Thoracic aorta (tissue), 2 donors: ENCODE measurements at places on chromosomes 4 and X.

DNA sequence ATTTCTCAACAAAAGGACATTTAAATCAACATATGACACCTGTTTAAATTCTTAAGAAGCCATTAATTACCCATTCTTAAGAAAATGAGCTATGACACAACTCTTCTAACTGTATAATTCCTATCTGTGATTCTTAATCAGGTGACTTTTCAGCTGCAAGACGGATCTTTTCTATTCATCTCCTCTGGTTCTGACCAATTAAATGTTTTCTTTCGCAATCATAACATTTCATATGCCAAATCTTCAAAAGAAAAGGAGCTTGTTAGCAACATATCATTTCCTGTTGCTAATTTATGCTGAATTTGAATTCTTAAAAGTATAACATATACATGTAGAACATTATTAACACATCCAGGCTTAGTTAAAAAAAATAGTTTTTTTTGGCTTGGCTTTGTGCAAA is 62.5 kb downstream of the SEL1L3 start:
- DNase-seq = no peak

- DNase-seq = no peak
Observed at GRCh38 chrX:26918631-26919030, 544.5 kb downstream of the PPP4R3C start.

DNA sequence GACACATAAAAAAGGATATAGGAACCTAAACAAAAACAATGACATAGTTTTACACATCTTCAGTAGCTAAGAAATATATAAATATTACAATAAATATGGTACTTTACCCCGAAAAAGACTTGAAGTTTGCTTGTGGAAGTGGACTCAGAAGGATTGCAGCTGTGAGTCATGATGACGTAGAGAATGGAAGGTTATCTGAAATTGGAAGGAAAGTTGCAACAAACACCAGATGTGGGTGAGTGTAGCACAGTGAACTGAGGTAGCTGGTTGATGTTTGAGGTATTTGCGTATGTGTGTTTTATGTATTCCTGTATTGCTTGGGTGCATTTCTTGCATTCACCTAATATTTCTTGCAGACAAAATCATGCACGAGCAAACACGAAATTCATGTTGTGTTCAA is 113.0 kb downstream of the ARX start:
- no peak for DNase-seq

DNA sequence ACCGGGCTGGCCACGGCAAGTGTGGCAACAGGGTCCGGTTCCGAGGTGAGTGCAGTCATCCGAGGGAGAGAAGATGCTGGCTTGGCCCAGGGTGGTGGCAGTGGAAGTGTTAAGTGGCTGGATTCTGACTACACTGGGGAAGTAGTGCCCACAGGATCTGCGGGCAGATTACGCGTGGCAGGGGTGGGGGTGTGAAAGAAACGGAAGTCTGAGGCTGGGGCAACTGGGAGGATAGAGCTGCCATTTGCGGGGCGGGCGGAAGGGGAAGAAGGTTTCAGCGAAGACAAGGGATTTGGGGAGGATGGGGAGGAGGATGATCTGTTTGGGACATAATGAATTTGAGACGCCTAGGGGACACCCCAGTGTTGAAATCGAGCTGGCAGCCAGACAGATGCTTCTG is 5.3 kb downstream of the RS1 start:
- no peak for DNase-seq

- no peak for DNase-seq
Observed at GRCh38 chrX:140342410-140342809, 162.5 kb downstream of the SOX3 start.

DNA sequence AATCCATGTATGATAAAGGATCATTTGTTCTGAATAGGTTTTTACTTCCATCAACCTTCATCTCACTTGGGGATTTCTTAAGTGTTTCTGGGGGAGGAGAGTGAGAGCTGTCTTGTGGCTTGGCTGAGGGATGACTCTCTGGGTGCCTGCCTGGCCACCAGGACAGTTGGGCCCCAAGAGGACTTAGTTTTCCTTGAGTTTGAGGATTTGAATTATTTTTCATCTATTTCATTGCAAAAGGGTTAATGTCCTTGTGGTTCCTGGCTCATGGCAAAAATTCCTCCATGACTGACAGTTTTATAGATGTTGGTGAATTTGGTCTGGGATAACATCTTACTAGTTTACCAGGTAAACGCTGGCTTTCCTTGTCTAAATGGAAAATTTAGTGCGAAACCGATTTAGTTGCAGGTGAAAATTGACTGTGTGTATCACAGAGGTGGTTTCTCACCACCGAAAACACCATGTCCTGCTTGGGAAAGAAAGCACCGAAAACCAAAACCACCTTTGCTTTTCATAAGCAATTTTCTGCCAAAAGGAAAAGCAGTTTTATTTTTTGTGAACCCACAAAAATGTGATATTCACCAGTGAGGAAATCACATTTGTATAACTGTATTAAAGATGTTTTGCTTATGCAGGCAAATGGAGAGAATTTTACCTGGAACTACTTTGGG is 331.3 kb upstream of the SFRP2 start:
- no peak for DNase-seq

- no peak for DNase-seq
Observed at GRCh38 chrX:3307881-3308280, 38.6 kb downstream of the MXRA5 start.

DNA sequence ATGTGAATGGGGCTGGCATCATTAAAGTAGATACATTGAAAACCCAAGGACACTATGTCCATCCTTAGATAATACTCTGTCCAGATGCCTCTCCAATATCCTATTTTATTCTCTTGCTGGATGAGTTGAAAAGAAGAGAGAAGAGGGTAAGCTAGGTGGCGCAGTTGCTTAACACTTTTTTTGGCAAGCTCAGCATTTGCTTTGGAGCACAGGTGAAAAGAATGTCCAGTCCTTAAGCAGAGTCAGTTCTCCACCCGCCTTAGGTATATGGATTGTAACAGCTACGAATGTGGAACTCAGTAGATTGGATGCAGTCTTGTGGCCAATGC is 208.4 kb downstream of the NWD2 start:
- no peak for DNase-seq

GRCh38 chr4:33086331-33086925 is 2366.3 kb downstream of the PCDH7 start:
- DNase-seq = no peak

DNA sequence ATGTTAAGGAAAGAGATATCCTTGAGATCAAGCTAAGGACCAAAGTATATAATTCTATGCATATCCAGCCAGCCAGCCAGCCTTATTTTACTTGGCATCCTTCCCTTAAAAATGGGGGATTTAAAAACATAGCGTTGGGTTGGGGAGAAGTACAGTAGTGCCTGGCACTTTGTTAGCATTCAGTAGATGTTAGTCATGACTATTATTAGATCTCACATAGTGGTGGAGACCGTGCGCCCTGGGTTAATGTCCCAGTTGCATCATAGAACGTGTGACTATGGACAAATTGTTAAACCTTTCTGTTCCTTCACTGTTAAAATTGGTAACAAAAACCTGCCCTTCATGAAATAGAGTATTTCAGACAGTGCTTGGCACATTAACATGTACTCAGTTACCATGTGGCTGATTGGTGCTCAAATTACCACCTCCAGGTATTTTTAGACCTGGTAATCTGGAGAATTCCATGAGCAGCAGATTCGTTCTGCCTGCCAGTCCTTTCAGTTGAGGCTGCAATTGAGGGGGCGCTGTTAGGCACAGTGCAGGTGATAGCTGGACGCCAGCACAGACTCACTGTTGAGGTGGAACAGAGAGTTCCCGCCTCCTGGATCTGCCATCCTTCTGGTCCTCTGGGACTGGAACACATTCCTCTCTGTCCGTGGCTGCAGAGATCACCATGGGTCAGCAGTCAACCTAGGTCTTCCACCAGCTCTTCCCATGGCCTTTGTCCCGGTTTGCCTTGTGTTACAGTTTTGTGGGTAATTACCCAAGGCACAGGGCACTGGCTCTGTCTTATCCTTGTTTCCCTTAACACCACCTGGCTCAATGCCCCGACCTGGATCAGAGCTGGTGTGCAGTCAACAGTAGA is 31.7 kb downstream of the RBBP7 start:
- DNase-seq = no peak

DNA sequence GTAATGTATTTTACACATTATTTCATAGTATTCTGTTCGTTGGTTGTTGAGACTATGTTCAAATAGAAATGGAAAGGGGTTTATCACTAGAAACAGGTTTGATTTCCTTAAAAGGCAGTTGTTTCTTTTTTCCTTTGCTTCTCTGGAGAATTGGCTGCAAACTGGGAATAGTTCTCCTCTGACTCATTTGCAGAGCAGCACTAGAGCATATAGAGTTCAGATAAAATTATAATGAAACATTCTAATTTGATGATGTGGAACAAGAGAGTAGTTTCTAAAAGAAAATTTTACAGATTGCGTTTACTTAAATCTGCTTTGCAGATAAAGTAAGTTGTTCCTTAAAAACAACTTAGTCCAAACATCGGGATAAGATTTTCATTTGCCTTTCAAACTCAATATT is 29.7 kb downstream of the SYNPO2 start:
- no peak for DNase-seq

DNA sequence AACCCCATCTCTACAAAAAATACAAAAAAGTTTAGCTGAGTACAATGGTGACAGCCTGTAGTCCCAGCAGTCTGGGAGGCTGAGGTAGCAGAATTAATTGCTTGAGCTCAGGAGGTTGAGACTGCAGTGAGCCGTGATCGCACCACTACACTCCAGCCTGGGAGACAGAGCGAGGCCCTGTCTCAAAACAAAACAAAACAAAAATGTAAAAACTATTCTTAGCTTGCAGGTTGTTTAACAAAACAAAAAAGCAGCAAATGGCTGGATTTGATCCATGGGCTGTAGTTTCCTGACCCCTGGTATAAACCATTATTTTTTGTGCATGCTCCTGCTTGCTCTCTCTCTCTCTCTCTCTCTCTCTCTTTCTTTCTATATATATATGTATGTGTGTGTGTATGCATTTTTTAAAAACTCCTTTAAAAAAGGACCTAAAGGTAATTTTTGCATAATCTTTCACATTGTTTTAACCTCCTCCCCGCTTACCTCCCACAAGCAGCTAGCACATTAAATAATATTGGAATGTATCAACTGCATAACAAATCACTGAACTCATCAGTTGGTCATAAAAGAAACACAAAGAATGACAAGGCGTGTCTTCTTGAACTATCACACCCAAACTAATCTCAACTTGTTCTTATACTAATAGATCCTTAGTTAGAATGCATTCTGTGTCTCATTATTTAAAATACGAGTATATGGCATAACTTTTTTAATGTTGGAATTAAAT is 4.8 kb downstream of the AREG start:
- DNase-seq = no peak

GRCh38 chr4:188854436-188854835 is 715.2 kb downstream of the TRIML1 start:
- DNase-seq = no peak

GRCh38 chrX:30904186-30904585 is 15.1 kb upstream of the TAB3 start:
- DNase-seq = no peak

DNA sequence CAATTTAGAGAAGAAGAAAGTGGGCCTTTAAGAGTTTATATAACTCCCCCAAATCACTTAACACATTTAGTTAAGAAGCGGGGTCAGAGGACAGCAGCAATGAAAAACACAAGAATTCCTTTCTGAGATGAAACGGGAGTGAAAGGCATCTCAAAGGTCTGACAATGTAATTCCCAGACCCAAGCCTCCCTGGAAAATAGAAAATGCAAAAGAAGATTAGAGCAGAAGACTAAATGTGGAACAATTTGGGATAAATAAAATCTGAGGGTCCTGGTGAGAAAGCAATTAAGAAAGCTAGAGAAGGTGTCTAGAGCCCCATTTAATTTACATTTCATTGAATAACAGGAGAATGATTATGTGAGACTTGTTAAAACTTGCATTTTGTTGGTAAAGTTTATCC is 19.1 kb upstream of the ART3 start:
- no peak for DNase-seq

- DNase-seq = no peak
Observed at GRCh38 chrX:18076434-18076833, 144.3 kb downstream of the BEND2 start.

DNA sequence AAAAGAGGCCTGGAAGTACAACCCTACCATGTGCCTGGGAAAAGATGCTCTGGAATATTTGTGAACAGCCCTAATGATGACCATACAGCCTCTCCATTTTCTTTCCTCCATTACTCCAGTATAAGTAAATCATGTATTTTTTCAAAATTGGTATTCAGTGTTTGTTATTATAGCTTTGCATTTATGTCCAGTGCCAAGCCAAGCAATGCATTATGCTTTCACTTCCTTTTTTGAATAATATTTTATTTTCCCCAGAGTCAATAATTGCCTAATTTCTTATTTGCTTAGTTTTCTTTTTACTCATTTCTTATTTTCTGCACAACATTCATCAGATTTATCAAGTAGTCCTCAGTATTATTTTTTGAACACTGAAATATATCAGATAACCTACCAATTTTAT is 49.3 kb upstream of the EOLA2 start:
- no peak for DNase-seq

GRCh38 chrX:703866-704265 is 73.3 kb downstream of the SHOX start:
- no peak for DNase-seq

DNA sequence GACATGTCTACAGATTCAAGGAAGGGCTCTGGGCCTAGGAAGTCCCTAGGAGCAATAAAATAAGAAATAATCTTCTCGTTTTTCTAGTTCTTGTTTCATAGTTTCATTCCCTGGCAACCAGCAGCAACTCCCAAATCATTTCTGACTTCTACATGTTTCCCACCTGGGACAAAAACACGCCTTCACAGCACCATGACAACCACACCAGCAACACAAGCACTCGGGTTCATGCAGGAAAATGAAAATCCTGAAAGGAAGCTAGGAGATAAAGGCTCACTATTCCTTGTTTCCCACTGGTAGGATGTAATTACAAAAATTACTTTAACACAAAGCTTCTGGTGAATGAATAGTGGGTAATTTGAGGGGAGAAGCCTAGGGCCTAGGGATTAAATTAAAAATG is 158.9 kb downstream of the ADAMTS3 start:
- DNase-seq = no peak

- DNase-seq = no peak
Observed at GRCh38 chr4:122689972-122690371, 42.5 kb upstream of the BBS12 start.

GRCh38 chrX:48156014-48156413 is 25.6 kb downstream of the SPACA5B start:
- DNase-seq = no peak

DNA sequence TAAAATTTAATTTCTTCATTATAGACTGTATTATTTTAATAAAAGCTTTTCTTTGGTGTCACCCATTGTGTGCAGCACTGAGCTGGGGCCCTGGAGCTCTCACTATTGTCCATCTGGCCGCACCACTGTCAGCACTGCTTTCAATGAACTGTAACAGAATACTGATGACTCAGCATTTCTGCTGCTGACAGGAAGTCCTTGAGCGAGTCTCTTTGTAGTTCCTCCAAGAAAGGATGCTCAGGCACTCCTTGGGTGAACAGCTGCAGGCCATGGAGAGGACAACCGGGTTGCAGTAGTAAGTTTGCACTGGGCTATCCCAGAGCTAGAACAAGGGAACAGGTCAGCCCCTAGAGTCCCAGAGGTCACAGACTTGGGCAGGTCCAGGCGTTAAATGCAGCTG is 81.6 kb downstream of the SORBS2 start:
- DNase-seq = no peak
